ENCODE measurements at places on chromosomes 1 and 21.
A peak's percentile ranks its signal among the peaks of the same experiment; 100 is the strongest.

DNA sequence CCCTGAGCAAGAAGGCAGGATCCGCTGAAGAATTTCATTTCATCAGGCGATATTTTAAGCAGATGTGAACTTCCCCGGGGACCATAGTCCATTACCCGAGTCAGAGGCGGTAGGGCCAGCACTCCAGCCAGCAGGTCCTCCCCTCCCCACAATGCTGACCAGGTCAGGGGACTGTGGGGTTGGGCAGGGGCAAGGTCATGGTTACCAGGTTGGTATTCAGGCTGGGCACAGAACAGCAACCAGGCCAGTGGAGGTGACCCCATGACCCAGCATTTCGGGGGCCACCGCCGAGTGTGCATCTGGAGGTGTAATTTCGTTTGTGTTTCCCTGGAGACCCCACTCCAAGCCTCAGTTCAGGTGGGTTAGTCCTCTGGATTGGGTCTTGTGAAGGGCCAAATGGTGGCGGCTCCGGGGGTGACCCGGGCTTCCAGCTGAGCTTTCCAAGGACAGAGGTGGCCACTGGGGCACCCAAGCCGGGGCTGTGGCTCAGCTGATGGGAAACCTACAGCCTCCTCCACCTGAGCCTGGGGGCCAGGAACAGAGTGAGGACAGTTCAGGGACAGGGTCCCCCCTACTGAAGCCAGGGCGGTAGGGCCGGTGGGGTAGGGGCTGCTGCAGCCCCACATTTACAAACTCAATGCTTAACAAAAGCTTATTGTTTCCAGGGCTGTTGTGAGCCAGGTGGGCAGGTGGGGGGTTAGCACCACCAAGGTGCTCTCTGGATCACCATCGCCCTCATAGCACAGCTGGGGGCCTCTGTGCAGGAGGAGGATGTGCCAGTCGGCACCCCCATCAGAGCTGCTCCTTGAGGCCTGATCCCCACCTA lies 2.8 kb downstream of the PRDM16 start:
- no peak for DNase-seq

GRCh38 chr1:19892129-19892528 lies 9.9 kb downstream of the OTUD3 start:
- no peak for DNase-seq

DNA sequence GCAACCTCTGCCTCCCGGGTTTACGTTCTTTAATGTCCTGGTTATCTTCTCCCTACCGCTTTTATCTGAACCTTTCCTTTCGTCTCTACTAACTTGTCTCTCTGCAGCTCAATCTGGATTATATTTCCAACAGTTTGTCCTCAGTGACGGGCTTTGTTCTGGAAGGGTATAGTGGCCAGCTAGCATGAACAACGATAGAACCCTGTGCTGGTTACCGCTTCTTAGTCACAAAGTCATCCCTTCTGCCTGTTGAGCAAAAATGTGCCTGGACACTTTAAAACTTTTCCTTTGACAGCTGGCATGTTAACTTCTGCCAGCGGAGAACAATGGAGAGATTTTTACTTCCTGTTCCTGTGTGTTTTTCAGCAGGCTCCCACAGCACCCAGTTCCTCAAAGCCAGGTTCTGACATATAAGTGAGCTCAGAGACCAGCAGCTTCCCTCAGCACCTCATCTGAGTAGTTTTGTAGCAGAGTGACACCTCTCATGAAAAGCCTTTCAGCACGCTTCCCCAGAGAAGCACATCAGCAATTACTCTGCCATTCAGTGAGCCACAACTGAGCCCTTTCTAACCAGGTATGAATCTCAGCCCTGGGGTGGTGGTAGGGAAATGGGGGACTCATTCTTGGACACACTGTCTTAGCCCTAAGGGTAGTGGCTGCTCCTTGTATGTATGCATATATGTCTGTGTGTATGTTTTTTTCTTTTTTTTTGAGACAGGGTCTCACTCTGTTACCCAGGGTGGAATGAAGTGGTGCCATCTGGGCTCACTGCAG lies 23.6 kb upstream of the CCDC17 start:
- no peak for DNase-seq

- DNase-seq: no peak
Measured at GRCh38 chr1:239805042-239805441, 286.6 kb upstream of the FMN2 start.

DNA sequence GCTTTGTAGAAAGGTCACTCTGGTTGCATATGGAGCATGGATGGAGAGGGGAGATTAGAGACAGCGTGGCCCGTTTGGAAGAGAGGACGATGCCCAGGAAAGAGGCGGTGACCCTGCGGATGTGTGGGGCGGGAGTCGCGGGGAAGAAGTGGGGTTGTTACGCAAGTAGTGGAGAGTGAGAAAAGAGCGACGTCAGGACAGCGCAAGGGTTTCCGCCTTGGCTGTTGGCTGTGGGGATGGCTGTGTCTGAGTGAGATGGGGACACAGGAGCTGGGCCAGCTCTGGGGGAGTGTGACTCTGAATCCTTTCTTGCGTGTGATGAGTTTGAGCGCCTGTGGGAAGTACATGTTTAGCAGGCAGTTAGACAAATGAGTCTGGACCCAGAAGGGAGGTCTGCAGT lies 3.8 kb downstream of the B4GALT2 start:
- DNase-seq: no peak

DNA sequence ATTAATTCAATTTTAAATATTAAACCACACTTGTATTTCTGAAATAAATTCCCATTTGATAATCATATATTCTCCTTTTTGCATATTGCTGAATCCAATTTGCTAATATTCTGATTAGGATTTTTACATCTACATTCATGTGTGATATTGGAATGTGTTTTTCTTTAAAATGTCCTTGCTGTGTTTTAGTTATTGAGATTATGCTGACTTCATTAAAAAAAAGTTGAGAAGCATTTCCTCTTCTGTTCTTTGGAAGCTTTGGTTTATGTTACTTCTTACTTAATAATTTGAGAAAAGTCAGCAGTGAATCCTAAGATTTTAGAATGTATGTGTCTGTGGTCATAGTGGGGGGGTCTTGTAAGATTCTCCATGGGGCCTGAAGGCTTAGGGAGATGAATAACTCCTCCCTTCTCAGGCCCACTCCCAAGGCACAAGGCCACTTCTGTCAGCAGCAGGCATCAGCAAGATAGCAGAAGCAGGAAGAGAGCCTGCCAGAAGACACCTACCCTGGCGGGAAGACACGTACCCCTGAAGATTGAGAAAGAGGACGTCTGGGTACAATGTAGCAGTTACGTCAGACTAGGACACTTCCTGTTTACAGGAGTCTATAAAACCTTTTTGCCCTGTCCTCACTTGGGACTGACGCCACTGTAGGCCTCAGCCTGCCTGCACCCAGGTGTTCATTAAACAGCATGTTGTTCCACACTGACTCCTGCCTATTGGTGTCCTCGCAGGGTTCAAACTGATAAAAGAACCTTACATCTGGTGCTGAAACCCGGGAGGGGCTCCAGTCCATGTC lies 56.9 kb downstream of the ODF2L start:
- DNase-seq: no peak

DNA sequence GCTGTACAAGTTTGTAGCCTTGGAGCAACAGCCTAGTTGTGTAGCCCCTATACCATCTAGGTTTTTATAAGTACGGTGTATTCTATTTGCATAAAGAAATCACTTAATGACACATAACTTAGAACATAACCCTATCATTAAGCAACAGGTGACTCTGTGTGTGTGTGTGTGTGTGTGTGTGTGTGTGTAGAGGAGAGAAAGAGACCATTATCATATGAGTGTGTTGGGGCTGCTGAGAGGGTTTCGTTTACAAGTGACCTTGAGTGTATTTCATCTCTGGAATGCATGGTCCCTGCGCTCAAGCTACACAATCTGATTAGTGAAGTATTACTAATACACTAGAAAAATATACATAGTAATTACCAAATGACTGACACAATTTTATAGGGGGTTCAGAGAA lies 115.1 kb downstream of the RABGAP1L start:
- DNase-seq: no peak

DNA sequence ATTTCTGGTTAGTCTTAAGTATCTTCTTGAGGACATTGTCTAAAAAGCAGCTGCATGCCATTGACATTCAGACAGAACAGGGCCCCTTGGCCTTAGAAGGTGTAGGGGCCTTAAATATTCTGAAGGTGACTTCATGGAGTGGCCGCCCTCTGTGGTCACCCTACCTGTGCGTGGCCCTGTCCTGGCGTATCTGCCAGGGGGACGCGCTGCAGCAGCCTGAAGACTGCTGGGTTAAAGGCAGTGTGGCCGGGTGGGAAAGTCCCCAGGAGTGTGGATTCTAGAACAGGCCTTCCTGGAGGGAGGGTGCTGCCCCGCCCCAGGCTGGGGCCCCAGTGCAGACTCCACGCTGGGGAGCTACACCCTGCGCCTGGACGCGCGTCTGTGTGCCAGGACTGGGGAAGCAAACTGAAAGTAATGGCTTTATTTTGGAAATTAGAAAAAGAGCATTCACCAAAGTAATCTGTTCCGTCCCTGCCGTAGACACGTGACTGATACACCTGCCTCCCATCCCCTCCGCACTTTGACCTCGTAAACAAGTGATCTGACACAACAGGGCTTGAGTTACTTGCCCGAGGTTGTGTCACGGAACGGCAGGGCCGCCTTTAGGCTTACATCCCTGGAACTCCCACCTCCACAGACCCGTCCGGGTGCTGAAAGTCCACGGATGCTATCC lies 1.8 kb downstream of the AGPAT3 start:
- peak; percentile 68 for DNase-seq

GRCh38 chr21:46008893-46009621 lies 27.5 kb downstream of the COL6A1 start:
- DNase-seq: no peak

DNA sequence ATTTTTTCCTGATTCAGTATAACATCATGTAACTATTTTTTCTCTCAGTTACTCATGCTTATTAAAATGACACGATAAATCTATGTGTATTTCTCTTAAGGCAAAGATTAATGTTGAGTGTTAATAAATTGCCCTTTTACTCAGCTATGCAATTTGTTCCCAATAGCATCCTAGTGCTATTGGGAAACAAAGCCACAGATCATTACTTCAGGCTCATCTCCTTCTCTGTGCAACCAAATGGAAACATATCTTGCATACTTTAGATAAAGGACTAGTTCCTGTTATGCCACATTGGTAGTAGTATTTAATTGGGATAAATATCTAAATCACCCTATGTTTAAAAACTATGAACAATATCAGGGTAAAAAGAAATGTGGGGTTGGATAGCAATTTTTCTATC lies 106.2 kb downstream of the PLPPR4 start:
- no peak for DNase-seq

GRCh38 chr1:147245586-147246021 lies 3.1 kb downstream of the CHD1L start:
- DNase-seq: no peak

DNA sequence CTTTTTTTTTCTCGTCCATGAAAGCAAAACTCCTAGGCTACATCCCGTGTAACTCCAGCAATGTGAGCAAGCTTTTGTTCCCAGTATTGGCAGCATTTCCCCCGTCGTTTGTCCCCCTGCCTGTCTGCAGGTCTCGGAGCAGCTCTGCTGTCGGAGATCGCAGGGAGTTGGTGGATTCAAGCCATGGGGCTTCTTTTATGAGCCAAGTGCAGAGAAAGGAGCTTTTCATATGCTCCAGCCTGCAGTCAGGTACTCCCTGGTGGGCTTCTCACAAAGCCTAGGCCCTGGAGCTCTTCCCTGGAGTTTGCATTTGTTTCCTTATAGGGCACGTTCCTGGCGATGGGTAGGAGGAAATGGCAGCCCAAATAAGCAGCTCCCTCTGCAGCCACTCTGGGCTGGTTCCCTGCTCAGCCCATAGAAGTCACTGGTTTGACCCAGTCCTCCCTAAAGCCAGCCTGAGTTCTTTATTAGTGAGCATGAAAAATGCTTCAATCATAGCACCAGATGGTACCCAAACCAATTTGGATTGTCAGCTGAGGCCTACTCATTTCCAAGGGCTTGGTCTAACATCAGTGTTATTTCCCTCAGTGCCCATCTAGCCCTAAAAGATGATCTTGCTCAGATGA lies 78.3 kb downstream of the NUF2 start:
- no peak for DNase-seq

- DNase-seq: no peak
Measured at GRCh38 chr1:40183055-40183710, 22.0 kb downstream of the RLF start.

DNA sequence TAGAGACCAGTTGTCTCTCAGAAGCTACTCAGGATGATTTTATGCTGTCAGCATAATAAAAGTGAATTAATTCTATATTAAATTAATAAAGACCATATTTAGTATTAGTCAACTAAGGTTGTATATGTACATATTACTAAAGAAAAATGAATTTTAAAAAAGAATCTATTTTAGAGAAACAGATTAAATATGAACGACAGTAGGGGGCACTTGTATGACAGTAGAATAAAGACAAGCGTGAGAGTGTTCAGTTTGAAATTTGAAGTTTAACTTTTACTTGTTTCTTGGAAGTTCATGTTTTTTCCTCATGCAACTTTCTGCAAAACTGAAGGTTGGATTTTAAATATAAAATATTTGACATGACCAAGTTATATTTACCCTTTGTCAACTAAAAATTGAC lies 67.9 kb upstream of the MACF1 start:
- no peak for DNase-seq

GRCh38 chr21:35344582-35344981 lies 295.5 kb upstream of the RUNX1 start:
- DNase-seq: no peak

DNA sequence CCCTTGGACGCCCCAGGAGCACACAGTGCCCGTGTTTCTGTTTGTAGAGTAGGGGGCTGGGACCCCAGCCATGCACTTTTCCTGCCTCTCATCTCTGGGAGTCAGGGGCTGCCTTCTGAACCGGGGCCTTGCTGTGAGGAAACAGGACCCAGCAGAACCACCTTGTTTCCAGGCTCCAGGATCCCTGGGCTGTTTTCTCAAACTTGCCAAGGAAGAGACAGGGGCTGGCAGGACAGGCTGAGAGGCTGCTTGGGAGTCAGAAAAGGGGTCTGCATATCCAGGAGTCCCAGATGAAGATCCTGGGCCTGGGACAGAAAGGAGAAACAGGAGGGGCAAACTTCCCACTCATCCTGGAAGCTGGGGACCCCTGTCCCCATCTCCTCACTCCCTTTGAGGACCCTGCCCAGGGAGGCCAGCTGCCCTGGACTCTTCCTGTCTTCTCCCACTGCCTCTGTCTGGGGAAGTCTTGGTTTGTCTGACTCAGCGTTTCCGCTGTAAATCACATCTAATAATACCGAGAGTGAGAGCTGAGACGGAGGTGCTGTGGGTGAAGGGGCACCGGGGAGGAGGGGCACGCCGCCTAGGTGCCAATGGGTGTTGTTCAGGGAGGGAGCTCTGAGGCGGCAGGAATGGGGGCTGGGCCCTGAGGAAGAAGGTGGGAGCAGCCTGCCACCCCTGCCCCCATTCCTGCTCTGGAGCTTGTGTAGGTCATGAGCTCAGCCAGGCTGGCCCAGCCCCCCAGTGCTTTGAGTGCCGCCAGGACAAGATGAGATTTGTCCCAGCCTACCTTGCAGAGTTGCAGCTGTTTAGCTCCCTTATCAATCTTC lies 16.7 kb downstream of the POU3F1 start:
- DNase-seq: peak; percentile 86

GRCh38 chr1:150516616-150517015 lies 1.1 kb downstream of the FALEC start:
- no peak for DNase-seq

Measured in stimulated activated CD8-positive, alpha-beta memory T cell treated with anti-CD3 and anti-CD28 coated beads, Interleukin-4, amount 100 ng/mL, for 48 hours (primary cell).